ENCODE measurements at places on chromosomes 12 and 14. TPM values are rescaled to one million over a fixed set of nuclear protein-coding genes. Genes with fewer than 3 reads are reported as not detected.

IL22 gene
- total RNA-seq = not detected

DNA sequence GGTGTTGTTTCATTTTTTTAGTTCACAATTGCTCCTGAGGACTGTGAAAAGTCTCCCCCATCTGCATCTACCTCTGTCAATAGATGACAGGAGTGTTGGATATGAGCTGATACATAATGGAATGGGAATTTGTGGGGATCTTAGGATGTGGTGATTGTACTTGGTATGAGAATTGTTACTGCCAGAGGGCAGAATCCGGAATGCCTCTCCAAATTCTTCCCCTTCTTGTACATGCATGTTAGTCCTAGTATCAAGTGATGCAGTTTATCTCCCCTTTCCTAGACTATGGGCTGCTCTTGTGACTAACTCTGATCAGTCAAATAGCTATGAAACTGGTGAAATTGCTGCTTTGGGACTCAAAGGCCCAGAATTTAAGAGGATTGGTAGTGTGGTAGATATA, 24.8 kb upstream of the NOVA1 start:
- DNase-seq = no peak

DNA sequence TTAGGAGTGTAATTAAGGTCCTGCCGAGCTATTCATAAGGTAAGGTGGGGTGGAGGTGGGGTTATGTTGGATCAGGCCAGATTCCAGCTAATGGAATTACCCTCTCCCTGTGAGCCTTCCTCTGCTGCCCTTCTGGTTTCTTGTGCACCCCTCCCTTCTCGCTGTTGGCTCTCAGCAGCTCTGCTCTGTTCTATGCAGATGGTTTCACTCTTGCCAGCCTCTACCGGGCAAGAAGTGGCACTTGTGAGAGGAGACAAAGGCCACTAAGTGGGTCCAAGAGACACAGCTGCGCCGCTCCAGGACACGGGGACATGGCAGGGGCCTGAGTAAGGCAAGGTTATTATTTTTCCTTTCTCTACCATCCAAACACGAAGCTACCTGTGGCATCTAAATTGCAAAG, 334.4 kb downstream of the EMP1 start:
- no peak for DNase-seq

- no peak for DNase-seq
Measured at GRCh38 chr12:49279706-49280159, 14.9 kb downstream of the TUBA1C start.

KLRC1 gene
- not detected for total RNA-seq

DNA sequence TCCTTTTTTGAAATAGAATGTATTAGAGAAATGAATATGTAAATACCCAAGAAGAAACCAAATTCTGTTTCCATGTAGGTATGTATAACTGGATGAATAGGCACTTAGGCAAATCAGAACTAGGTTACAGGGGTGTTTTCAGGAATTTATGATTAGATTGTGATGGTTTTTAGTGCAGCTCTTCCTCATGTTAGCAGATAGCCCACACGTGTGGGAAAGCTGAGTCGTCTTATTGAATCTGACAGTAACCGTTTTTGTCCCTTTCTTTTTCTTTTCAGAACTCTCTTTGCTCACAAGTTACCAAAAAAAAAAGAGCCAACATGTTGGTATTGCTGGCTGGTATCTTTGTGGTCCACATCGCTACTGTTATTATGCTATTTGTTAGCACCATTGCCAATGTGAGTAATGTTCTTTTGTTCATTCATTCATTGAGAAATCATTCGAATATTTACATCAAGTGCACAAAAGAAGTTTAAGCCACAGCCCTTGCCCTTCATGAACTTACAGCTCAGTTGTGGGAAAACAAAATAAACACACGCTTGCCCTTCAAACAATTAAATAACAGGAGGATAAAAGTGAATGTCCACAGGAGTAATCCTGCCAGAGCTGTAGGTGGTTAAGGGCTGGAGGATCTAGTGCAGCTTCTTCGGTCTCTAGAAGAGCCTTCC, 14.8 kb downstream of the EMP1 start:
- no peak for DNase-seq

GRCh38 chr12:72219937-72220336, 52.2 kb upstream of the TRHDE start:
- no peak for DNase-seq

DNA sequence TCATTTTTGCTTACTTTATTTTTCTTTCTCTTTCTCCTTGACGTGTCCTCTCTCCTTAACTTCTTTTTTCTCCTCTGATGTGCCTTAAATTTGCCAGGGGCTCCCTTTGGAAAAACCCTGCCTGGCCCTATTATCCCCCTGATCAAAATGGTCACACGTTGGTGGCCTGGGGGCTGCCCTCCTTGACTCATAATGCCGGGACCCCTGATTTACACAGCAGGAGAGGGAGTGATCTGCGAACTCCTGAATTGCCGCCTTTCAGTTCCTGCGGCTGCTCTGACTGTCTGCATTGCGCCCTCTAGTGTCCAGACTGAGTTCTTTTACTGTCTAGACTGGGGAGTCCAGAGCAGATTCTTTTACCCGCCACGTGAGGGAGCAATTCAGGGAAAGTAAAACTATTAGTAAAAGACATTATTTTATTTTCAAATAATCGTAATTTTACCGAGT, 44.8 kb upstream of the GZMB start:
- peak; percentile 81 for DNase-seq

- DNase-seq = no peak
Measured at GRCh38 chr12:6315704-6316597, 5.5 kb downstream of the PLEKHG6 start.

DNA sequence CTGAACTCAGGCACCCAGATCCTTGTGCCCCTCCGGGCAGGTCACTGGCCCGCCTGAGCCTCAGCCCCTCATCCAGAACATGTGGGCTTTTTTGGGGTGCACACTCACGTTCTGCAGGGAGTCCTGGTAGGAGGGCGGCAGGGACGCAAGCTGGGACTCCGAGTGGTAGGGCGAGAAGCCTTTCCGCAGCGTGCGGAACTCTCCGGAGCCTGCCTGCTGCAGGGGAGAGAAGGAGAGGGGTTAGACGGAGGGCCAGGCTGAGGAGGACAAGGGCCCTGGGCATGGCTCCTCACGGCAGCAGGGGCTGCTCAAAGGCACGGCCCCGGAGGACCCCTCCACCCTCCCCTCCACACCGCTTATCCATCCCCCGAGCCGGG, 40.8 kb downstream of the CCNK start:
- no peak for DNase-seq

- no peak for DNase-seq
Measured at GRCh38 chr14:51072976-51073375, 21.9 kb downstream of the TRIM9 start.

GRCh38 chr12:48973941-48974673, 2.6 kb upstream of the WNT10B start:
- no peak for DNase-seq

GRCh38 chr12:130128790-130129735, 33.2 kb upstream of the FZD10 start:
- no peak for DNase-seq

DNA sequence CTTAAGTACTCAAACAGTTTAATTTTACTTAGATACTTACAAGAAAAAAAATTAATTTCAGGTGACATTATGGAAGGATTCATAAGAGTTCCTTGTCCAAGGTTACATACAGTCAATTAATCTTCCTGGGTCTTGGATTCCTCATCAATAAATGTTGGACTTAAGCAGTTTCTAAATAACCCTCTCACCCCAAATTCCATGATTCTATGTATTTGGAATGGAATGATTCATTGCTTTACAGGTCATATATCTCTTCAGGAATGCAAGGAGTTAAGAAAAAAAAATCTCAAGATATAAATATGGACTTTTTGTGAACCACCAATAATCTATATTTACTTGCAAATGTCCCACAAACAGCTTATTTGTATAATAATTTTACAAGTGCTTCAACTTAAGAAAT, 84.2 kb upstream of the BMP4 start:
- DNase-seq = no peak

- no peak for DNase-seq
Measured at GRCh38 chr12:82964446-82964845, 277.7 kb downstream of the TMTC2 start.

GRCh38 chr14:52789118-52789517, 2.3 kb downstream of the GNPNAT1 start:
- DNase-seq = no peak

DNA sequence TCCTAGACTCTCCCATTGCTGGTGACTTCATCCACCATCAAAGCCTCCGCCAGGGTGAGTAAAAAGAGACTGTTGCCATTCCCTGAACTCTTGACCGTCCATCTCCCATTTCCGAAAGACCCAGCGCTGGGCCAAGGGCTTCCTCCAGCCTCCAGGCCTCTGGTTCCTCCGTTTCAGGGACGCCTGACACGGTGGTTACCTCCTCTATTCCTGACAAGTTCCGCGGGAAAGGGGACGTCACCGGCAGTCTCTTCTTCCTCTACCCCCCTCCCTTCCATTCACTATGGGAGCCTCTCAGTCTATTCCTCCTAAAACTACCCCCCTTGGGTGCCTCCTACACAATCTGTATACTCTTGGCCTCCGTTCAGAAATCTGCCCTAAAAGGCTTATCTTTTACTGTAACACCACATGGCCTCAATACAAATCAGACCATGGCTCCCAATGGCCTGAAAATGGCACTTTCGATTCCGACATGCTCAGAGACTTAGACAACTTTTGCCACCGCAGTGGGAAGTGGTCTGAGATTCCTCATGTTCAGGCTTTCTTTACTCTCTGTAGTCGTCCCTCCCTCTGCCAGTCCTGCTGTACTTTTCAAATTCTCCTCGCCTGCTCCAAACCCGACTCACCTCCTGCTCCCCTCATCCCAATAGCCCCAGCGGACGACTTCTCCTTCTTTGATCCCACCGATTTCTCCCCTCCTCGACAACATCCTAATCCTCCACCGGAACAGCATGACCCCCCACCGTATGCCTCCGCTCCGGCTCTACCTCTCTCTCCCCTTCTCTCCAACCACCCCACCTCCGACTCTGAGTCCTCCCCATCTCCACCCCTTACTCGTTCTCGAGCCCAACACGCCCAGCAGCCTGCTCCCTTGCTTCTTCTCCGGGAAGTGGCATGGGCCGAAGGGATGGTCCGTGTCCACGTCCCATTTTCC, 70.4 kb downstream of the MOK start:
- DNase-seq = no peak

PRICKLE1 gene
- 2.2 TPM for total RNA-seq

GRCh38 chr12:41304526-41304925, 116.4 kb downstream of the PDZRN4 start:
- no peak for DNase-seq

CACNA1C gene
- 0.07 TPM for total RNA-seq

NUMB gene
- total RNA-seq = 53.2 TPM

- DNase-seq = no peak
Measured at GRCh38 chr12:26229910-26230309, 34.5 kb downstream of the SSPN start.

ASCL1 gene
- not detected for total RNA-seq

GRCh38 chr14:99427632-99428300, 52.9 kb downstream of the SETD3 start:
- DNase-seq = no peak
